ENCODE measurements at places on chromosomes 4 and X.

DNA sequence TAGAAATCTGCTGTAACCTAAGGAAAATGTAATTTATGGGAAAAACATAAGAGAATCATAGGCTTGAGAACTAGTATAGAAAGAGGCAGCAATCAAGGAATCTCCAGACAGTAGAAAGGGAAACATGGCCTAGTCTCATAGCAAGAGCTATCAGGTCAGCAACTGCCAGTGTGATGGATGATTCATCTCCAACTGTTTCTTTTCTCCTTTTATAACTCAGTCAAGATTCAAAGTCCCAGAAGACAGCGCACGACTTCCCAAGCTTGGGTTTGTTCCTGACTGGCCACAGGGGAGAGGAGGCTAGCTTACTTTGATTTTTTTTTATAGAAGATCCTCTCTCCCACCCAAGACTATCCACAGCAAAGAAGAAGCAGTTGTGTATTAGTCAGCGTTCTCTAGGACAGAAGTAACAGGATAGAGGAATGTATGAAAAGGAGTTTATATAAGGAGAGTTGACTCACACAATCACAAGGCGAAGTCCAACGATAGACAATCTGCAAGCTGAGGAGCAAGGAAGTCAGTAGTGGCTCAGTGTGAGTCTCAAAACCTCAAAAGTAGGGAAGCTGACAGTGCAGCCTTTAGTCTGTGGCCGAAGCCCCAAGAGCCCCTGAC is 181.5 kb downstream of the GC start:
- no peak for DNase-seq

DNA sequence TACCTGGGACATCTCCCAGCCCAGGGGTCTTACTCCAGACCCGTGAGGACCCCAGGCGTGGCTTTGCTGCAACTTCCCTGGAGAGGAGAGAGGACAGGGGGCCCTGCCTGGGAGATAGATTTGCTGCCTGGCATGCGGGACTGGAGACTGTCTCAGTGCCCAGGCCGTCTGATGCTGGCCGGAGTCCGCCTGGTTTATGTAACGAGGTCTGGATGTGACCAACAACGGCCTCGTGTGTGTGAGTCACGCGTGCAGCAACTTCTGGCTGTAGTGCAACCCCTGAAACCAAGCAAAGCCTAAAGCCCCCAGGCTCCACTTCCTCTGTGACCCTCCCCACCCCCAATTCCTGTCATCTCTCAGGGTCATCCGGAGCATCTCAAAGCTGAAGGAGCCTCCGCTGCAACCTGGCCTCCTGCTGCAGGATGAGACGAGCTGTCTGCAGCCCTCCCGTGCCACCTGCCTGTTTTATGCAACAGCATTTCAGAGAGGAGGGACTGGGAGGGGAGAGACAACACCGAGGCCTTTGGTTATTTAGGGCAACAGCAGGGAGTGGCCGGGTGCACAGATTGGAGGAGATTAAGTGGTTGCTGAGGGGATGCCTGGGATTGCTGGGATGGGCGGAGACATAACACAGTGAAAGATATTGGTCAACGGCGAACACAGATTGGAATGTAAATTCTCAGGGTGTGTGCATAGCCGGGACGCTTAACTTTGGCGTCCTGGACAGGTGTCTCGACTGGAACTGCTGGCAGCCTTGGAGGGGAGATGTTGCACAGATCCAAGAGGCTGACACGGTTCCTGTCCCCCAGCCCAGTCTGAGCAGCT is 16.0 kb downstream of the XG start:
- no peak for DNase-seq

DNA sequence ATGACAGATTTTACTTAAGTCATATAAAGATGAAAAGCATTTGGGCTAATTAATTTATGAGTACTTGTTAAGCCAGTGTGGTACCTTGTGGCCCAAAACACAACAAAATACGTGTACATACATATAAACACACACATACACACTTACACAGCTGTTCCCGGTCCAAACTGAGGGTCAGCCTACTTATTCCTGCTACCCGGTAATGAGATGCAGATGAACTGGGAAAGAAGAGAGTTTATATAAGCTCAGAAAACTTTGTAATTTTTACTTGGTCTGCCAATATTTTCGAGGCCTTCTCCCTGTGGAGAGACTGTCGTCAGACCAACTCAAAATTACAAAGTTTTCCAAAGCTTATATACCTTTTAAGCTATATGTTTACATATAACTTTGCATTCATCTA is 25.8 kb upstream of the PBDC1 start:
- DNase-seq = peak; percentile 13

DNA sequence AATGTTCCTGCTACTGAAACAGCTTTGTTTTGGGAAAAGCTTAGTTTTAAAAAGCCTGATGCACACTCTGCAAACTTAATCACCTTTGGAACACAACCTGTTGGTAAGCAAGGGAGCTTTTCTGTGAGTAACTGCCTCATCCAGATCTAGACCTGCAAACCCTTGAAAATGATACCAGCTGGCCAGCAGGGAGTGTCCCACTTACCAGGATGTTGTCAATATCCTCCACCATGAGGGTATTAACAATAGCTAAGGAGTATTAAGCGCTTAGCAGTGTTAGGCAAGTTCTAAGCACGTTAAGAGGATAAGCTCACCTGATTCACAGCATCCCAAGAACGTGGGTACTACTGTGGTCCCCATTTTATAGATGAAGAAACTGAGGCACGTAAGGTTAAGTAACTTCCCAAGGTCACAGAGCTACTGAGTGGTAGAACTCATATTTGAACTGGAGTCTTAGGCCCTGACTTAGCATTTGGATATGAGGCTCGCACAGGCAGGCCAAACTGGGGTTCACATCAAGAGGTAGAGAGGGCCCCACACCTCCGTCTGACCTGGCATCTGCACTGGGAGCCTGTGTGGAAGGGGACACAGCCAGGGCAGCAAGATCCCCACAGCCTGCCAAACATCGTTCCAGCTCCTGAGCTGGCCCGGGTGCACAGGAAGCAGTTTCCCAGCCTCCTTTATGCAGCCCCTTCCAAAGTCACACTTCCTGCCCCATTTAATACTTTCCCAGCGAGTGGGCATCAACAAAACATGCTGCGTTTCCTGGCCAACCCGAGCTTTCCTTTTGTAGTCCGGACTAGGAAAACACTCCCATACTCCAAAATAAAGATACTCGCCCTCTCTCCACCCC is 32.7 kb downstream of the IRF2 start:
- DNase-seq = no peak

DNA sequence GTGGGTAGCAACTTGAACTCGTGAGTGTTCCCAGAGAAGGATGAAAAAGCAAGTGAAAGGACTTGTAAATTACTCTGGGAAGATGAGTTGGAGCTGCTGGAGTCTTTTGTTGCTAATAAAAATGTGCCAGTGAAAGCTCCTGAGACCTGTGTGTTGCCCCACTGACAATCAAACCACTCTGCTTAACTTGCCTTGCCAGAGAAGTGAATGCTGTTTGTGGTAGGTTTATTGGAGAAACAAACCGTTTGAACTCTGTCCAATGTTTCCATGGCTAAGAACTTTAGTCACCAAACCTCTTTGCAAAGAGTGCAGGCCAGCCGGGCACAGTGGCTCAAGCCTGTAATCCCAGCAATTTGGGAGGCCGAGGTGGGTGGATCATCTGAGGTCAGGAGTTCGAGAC is 586.9 kb downstream of the PCDH7 start:
- DNase-seq = no peak

DNA sequence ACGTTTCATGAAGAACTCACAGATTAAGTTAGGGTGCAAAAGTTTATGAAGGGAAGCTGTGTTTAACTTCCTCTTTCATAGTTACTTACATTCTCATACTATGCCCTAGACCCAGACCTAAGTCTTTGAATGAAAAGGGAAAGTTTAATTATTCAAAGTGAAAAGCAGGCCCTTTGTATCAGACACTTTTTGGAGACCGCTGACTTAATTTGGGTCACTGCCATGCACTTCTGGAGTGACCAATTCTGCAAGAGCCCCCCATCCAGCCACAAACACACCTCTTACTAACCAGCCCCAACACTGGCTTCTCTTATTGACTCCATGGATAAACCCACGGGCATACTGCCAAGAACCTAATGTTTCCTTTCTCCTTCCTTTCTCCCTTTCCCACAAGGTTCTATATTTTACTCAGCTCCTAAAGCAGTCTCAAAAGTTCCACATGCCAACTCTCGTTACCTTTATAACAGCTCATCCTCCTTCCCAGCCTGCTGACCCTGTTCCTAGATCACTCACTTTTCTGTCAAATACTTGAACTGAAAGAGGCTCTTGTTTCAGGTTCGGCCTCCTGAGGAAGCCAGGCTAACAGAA is 34.5 kb downstream of the ABCE1 start:
- DNase-seq = peak; percentile 11

GRCh38 chr4:128462103-128462783 is 174.6 kb upstream of the PGRMC2 start:
- DNase-seq = no peak

DNA sequence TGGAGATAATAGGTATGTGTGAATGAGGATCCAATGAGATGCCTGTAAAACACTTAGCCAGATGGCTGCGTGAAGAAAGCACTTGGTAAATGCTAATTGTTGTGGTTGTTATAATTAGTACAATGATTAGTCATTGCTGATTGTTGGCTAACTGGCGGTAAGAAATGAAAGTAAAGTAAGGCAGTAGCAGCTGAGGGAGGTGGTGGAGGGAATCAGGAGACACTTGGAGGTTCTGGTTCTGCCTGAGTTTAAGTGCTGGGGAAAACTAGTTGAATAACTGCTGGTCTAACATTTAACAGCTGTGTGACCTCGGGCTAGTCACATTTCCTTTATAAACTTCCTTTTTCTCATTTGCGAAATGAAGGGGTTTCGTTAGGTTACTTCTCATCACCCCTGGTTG is 30.9 kb downstream of the CD38 start:
- DNase-seq = no peak

DNA sequence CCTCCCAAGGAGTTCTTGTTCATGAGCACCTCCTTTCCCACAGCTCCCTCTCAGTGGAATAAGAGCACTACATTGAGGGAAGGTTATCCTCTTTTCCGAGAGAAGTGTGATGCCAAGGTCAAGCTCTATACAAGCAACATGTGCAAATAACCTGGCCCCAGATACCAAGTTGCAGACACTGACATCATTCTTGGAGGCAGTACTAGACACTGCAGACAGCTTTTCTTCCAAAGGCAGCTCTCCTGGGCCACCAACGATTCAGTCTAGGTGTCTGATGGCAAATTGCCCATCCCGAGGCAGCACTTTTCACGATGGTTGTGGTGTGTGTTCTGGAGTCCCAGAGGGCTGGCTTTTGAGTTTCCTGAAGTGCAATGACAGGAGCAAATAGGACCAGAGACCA is 384.9 kb downstream of the TLL1 start:
- DNase-seq = no peak

DNA sequence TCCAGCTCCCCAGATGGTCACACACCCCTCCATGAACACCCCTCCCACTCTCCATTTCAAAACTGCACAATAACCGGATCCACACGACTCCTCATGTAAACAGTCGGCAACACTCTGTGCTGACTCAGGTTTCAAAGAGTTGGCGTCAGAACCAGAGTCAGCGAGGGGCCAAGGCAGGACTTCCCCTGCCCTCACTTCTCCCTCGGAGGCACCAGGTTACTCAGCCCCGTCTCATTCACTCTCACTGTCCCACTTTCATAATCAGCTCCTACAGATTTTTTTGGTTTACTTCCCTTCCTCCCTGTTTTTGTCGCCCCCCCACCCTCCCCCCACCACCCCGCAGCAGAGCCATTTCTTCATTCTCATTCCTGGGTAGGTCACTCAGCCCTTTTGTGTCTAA is 2.7 kb upstream of the TIMP1 start:
- DNase-seq = no peak

DNA sequence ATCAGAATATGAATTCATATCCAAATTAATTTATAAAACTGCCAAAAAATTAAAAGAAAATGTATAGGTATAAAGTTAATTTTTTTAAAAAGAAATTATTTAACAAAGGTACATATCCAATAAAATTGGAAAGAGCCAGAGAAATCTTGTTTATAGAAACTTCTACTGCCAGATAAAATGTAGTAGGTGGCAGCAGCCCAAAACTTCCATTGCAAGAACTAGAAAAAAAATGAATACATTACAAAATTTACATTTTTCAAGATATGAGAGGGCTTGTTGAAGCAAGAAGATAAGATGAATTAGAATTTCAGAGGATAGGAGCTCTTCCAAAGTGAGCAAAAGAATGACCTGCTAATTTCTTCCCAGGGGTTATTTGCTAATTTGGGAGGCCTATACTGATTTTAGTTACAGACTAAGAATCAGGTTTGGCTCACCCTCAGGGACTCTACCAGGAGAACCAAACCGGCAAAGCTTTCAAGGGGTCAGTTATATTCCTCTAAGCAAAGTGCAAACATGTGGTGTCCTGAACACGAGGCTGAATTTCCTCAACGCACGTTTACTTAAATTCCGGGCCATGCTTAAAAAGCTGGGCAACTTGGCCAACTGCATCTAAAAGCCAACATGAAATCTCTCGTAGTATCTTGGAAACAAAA is 17.5 kb downstream of the ANKRD50 start:
- DNase-seq = no peak

DNA sequence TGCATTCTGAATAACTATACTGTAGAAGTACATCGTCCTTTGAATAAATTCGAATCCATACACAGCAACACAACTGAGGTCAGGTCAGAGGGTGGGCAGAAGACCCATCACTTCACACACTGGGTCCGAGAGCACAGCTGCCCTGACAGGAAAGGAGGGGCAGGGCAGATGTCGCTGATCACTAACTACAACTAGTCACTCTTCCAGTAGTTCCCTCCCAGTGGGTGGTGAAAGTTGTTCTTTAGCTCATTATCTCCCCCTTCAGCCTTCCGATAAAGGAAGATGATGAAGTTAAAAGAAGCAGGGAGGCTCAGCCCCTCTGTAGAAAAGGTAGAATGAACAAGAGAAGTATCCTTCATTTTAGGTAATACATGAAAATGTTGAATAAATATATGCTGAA is 278.9 kb downstream of the INPP4B start:
- DNase-seq = peak; percentile 31

DNA sequence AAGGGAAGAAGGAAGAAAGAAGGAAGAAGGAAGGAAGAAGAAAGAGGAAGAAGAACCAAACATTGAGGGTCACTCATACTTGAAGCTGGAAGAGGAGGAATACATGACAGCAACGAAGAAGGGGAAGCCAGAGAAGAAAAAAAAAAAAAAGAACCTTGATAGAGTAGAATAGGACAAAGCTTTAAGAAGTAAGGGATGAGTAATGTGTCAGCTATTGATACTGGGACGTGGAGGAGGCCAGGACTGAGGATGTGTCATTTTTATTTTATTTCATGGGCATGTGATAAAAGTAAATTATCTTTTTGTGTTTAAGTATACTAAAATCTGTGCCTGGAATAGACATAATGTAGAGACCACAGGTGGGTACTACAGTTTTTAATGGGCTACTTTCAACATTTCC is 6.4 kb downstream of the EDA2R start:
- no peak for DNase-seq

- DNase-seq = peak; percentile 15
Measured at GRCh38 chr4:89489338-89489771, 181.8 kb upstream of the GPRIN3 start.

DNA sequence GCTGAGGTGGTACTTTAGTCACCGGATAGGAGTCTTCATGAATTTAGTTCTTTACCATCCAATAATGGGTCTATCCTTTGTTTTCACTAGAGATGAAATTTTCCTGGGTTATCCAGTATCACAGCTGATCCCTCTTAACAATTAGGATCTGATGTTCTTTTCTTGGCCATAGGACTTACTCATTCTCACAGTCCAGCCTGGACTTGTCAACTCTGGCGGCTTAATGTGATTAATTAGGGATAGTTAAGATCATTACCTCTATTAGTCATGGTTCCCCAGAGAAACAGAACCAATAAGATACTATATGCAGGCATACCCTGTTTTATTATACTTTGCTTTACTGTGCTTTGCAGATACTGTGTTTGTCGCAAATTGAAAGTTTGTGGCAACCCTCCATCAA is 272.7 kb upstream of the FAT4 start:
- DNase-seq = no peak
